ENCODE measurements at places on chromosomes 2 and 18. TPM values are rescaled to one million over a fixed set of nuclear protein-coding genes. Genes with fewer than 3 reads are reported as not detected.
A peak's percentile ranks its signal among the peaks of the same experiment; 100 is the strongest.

- no peak for DNase-seq
Measured at GRCh38 chr18:74356959-74357358, 41.3 kb downstream of the C18orf63 start.

GRCh38 chr2:158796652-158797051 lies 1.5 kb downstream of the DAPL1 start:
- DNase-seq = no peak

GRCh38 chr2:161130354-161130753 lies 29.9 kb upstream of the TANK start:
- DNase-seq = no peak

DNA sequence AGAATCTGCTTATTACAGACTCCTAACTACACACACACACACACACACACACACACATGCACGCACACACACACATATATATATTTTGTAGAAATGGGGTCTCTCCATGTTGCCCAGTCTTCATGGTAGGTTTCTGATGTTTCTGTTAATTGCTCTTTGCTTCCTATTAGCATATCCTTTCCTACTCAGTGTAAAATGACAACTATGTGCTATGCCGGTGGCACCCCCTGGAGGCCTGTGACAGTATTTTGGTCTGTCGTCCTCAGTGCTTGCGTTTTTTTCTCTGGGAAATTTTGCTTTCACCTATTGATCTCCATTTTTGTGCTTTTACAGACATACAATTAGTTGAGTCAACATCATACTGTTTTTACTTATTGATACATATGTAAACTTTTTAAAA lies 322.1 kb downstream of the LRRTM1 start:
- peak; percentile 15 for DNase-seq

GRCh38 chr2:104444392-104444791 lies 409.5 kb upstream of the POU3F3 start:
- DNase-seq = no peak

GRCh38 chr2:174184915-174185314 lies 63.4 kb downstream of the OLA1 start:
- DNase-seq = no peak

DNA sequence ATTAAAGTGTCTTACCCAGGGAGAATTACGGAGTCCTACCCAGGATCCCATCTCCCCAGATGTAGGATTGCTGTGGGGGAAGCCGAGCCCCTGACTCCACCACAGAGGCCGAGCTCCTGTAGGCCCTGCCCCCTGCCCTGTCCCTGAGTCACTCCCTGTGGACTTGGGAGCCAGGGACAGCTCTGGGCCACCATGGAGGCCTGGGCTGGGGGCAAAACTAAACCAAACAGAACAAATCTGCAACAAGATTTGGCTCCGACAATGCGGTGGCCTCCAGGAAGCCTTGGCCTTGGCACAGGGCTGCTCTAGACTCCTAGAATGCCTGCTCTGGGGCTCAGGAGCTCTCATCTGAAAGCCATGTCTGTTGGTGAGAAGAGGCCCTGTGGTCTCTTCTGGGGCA lies 99.3 kb upstream of the PXDN start:
- no peak for DNase-seq

GRCh38 chr2:158457826-158458616 lies 1.3 kb downstream of the PKP4 start:
- DNase-seq = peak; percentile 92

- peak; percentile 22 for DNase-seq
Measured at GRCh38 chr18:10213526-10213925, 240.9 kb upstream of the APCDD1 start.

DNA sequence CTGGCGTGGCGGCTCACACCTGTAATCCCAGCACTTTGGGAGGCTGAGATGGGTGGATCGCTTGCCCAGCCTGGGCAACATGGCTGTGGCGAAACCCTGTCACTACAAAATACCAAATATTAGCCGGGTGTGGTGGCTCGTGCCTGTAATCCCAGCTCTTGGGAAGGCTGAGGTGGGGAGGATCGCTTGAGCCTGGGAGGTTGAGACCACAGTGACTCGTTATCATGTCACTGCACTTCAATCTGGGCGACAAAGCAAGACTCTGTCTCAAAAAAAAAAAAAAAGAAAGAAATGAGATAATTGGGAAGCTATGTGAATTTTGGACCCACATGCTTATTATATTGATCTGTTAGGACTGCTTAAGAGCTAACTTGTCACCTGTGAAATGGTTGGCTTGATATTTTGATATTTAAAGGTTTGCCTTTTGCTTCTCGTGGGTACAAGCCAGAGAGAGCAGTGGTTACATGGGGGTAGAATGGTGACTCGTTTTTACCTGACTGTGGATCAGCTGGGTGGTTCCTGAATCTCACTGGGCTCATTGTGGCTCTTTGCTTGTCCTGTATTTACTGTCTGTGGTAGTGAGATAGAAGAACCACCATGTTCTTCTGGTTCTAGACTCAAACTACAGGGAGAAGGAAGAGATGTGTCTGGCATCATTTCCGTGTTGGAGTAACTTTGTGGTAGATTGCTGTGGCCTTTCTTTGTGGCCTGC lies 28.9 kb downstream of the ZNF532 start:
- no peak for DNase-seq

GRCh38 chr2:222434204-222434603 lies 9.9 kb downstream of the SGPP2 start:
- no peak for DNase-seq

DNA sequence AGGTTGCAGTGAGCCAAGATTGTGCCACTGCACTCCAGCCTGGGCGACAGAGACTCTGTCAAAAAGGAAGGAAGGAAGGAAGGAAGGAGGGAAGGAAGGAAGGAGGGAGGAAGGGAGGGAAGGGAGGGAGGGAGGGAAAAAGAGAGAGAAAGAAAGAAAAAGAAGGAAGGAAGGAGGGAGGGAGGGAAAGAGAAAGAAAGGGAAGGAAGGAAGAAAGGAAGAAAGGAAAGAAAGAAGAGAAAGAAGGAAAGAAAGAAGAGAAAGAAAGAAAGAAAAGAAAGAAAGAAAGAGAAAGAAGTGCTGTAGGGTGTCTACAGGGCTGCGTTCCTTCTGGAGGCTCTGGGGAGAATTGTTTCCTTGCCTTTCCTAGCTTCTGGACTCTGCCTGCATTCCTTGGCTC lies 22.5 kb upstream of the RAB11FIP5 start:
- DNase-seq = no peak

DNA sequence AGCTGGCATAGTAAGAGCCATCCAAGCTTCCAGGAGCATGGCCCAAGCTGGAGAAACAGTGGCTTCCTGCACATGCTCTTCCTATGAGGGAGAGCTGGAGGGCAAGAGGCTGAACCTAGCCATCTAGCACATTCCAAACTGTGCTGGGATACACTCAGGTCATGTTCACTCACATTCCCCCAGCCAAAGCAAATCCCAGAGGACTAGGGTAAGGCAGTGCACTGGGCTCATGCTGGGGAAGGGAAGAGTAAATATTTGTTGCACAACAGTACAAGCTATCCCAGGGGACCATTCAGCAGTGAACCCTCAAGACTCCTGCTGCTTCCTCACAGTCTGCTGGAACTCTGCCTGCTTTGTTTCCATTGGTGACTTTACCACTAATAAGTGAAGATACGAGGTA lies 20.7 kb upstream of the GYPC start:
- no peak for DNase-seq

GRCh38 chr18:5630900-5631413 lies 87.2 kb upstream of the EPB41L3 start:
- DNase-seq = peak; percentile 16

DNA sequence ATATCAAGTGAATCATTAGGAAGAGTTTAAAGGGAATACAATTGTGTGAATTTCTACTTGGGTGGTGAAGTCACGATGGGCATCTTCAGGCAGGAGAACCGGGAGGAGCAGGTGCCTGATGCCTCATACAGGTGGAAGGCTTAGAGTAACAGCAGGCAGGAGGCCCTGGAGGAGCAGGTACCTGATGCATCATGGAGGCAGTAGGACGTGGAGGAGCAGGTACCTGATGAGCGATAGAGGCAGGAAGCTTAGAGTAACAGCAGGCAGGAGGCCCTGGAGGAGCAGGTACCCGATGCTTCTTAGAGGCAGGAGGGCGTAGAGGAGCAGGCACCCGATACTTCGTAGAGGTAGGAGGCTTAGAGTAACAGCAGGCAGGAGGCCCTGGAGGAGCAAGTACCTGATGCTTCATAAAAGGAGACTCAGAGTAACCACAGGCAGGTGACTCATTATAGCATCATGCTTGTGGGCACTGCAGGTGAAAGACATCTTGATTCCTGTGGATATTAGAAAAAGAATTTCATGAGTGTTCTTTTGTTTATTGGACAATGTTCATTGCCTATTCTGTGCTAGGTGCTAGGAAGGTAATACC lies 133.9 kb downstream of the ATP9B start:
- no peak for DNase-seq

GRCh38 chr2:152336119-152336853 lies 1.3 kb downstream of the FMNL2 start:
- peak; percentile 34 for DNase-seq

DNA sequence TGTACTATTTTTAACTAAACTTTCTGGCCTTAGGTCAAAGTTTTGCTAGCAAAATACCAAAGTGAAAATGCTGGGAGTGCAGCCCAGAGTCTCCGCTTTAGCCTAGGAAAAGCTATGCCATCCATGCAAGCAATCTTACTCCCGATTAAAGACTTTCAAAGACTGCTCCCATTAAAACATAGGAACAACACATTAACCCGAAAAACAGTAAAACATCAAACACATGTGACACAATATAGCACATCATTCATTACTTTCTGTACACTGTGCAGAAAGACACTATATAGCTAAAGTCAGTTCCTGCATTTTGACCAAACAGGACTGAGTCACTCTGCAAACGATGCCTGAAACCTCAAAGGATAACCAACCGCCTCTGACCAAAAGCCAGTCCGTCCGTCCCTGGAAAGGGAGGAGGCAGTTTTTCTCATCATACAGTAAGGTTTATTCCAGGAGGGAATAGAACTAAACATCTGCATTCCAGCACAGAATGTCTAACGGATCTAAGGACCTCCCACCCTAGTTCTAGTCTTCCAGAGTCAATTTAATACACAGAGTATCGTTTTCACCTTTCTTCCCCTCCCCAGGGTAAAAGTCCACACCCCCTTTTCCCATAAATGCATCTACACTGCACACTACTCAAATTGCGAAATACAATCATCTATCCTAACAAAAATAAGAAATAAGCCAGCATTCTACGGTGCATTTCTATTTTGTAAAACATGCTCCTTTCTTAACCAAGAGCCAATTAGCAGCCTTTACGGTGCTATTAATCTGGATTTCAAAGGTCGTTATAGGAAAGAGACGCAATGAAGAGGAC lies 1.7 kb downstream of the ROCK2 start:
- DNase-seq = no peak

- DNase-seq = no peak
Measured at GRCh38 chr2:96144481-96145035, 682 bp downstream of the DUSP2 start.

DNA sequence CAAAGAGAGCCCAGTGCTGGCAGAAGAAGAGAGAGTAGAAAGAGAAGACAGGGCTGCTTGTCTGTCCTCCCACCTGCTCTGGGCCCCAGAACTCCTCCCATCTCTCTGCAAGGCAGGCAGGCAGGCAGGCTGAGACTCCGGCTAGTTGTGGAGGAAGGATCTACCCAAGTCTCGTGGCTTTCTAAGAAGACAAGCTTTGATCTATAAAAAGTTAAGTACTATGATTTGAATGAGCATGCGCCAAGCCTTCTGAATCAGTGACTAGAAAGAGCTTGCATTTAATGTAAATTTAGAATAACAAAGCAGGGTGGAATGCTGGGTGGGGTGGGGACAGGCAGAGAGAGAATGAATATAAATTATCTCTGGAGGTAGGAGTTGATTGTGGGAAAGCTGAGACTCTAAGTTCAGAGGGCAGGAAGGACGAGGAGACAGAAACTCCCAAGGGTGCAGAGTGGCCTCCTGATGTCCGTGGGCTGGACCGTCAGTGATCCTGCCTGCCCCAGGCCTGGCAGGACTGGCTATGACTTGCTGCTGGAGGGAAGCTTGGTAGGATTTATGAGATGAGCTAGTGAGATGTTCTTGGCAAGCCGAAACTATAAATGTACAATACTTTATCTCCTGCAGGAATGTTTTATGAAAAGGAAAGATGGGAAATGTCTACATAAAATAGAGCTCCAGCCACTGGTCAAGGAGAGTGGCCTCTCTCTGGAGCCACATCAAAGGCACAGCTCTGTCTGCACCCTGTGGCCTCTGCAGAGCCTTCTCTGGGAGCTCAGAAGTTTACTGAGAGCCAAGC lies 447.5 kb downstream of the TNS1 start:
- no peak for DNase-seq

GRCh38 chr2:222381566-222381965 lies 42.8 kb upstream of the SGPP2 start:
- no peak for DNase-seq

DNA sequence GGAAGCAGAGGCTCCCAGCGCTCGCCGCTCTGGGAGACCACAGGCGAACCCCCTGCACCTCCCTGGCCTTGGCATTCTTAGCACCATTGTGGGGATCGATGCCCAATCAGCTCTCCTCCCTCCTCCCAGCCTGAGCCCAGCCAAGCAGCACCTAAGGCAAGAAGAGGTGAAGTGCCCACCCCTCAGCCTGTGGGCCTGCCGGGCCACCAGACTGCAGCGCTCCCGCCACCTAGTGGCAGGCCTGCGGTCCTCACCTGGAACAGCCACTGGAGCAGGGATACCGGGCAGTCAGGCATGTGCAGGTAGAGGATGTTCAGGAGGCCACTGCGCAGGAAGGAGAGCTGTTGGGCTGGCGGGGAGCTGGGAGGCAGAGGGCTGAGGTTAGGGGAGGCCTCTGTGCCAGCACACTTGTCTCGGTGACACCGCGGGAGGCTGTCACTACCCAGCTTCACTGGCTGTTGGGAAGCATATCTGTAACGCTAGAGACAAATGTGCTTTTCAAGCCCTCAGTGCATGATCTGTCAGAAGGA lies 35.2 kb downstream of the FAM178B start:
- peak; percentile 66 for DNase-seq

DNA sequence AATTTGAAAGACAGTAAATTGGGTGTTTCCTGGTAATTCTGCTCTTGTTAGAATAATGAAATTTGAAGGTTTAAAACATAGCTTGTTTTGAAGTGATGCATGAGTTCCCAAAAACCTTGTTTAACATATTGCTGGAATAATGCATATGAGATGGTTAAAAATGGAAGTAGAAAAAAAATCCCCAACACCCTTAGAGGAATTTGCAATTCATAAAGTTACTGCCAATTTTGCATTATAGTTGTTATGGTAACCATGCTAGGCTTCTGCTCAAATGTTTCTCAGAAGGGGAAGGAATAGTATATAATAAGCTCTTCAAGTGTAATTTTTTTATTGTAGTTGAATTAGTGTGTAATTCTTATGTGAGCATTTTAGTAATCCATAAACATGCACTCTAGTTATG lies 49.1 kb downstream of the FASTKD2 start:
- DNase-seq = no peak

UPP2 gene
- 0.04 TPM for polyA plus RNA-seq

ID2 gene
- 449 TPM for polyA plus RNA-seq

CRYGD gene
- 0.52 TPM for polyA plus RNA-seq

EMX1 gene
- 0.22 TPM for polyA plus RNA-seq

SLC9A2 gene
- polyA plus RNA-seq = 2.1 TPM

SERPINB11 gene
- not detected for polyA plus RNA-seq

OSBPL6 gene
- polyA plus RNA-seq = 4.6 TPM

BABAM2 gene
- 32.0 TPM for polyA plus RNA-seq

CENPA gene
- polyA plus RNA-seq = 4.7 TPM
